ENCODE measurements at places on chromosomes 12 and 14.

GRCh38 chr12:52434081-52434733 lies at the start of gene KRT75:
TSS of gene KRT75 (minus strand) at chr12:52434371. CDS start at chr12:52434304, 67 bp downstream.
- no peak for DNase-seq

GRCh38 chr12:107474639-107475539 lies 210.7 kb upstream of the PWP1 start:
- DNase-seq: no peak

- no peak for DNase-seq
These were observed 101.7 kb upstream of the PARP11 start for GRCh38 chr12:3974883-3975282.

DNA sequence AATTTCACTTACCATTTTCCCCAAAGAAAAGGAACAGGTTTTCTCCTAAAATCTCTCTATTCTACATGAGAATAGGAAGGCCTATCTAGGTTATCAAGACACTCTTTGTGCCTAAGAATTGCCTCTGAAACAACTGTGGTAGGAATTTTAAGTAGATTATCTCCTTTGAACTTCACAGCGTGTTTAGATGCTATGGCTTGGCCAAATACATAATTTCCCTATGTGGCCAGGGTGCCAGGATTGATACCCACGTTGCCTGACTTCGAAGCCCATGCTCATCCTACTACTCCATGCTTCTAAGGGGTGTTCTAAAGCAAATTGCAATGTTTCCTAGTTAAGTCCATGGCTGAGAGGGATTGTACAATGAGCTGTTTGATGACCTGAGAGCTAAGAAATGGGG lies 241.5 kb upstream of the FBXO33 start:
- DNase-seq: no peak

DNA sequence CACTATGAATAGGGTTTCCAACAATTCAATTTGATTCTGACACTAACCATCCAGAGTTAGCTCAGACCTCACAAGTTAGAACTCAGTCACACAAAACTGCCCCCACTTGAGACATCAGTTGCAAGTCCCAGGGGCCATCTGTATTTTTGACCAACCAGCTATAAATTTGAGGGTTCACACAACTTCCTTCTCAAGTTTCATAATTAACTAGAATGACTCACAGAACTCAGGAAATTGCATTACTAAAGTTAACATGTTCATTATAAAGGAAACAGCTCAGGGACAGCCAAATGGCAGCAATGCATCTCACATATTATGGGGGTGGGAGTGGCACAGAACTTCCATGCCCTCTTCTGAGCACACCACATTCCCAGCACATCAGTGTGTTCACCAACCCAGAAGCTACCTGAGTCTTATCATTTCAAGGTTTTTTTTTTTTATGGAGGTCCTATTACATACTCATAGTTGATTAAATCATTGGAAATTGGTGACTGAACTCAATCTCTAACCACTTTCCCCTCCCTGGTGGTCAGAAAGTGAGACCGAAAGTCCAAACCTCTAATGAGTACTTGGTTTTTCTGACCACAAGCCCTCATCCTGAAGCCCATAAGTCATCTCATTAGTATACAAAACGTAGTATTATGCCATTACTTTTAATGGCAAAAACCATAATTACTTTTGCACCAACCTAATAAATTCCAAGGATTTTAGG lies 1721.5 kb upstream of the SEL1L start:
- no peak for DNase-seq

DNA sequence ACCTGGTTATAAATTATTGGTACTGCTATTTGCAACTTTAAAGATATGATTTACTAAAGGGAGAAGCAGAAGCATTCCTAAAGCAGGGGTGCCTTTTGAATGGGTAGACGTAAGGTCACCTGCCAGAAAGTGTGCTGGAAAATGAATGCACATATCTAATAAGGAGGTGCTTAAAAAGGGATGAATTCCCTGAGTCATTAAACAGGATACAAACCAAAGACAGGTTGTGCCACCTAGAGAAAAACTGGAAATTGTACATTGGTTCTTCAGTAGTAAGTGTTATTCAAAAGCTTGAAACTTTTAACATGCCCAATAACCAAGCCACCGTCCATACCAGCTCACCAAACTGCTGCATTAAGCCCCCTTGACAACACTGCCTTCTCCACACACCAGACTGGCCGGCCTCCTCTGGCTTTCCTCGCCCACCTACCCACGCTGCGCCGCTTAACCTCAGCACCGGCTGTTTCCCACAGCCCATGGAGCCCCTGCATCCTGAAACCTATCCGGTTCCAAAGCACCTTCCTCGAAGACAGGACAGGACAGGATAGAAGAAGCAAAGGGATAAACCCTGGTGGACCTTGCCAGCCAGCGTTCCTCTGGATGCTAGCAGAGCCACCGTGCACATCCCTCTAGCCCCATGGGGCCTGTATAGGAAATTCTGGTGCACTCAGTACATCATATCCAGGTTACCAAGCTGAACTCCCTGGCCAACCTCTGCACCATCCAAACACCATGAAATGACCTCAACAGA lies 201.5 kb upstream of the CAND1 start:
- DNase-seq: no peak

DNA sequence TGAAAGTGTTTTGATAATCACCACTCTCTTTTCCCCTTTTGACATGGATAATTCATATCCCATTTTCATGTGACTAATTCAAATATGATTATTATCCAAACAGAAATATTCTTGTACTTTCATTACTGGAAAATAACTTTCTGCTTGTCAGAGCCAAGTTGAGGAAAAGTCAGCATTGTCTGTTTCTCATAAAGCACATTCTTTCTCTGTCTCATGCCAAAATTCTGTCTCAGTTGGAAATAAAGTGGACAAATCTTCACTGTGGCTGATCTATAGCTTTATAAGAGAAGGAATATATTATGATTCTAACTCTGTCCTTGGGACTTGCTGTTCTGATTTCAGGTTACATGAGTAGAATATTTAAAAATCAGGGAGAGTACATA lies 22.7 kb upstream of the PRICKLE1 start:
- DNase-seq: no peak

DNA sequence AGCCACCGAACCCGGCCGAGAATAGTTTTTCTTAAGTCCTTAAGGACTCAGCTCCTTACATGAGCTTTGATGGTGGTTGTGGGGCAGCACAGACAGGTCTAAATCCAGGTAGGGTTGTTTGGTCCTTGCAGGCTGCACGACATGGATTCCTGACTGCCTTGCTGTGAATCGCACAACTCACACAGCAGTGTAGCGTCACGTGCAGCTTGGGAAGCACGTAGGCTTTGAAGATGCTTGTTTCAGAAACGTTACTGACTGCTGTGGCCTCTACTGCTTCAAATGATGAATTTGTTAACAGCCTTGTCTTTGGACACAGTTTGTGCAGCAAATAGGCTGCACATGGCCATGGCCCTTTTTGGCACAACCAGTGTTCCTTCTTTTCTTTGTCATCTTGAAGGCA lies 29.9 kb downstream of the ZBTB42 start:
- no peak for DNase-seq

DNA sequence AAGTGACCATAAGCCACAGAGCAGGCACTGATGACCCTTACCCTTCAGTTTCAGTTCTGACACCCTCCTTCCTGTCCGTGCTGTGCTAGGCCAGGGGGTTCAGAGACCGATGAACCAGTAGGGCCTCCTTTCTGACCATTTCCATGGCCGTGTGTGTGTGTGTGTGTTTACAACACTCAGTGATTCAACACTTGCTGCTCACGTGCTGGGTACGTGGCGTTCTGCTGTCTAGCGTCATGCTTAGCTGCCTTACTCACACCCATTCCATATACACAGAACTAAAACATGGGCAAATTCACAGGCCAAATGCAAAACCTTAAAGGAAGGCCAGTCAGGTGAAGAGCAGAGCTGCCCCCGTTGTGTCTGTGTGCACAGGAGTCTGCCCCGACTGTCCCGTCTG lies 67.5 kb downstream of the DNAH10 start:
- DNase-seq: no peak

- no peak for DNase-seq
These were observed 48.9 kb upstream of the FOS start for GRCh38 chr14:75229661-75230139.

- no peak for DNase-seq
These were observed 44.7 kb upstream of the MDM1 start for GRCh38 chr12:68376901-68377300.

GRCh38 chr12:65611396-65611795 lies 212.9 kb upstream of the HMGA2 start:
- DNase-seq: no peak

DNA sequence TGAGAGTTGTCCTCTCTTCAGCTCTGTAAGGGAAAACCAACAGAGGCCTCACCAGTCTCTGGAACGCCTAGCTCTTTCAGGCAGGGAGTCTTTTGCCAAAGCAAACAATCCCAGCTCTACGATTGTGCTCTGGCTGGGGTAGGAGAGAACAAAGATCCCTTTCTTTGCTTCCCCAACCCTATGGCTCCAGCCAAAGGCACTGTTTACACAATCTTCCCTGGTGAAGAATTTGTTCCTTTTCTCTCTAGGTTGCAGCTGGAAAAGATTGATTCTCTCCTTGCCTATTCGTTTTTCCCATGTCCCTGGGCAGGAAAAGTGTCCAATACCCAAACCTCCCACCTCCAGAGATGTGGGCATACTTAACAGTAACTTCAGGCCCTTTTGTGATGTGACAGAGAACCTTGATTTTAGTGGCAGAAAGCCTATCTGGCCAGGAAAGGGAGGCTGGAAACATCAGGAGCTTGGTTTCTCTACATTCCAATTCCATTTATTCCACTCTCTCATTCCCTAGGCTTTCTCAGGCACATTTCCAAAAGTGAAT lies 16.8 kb downstream of the ATP5MC2 start:
- no peak for DNase-seq

- no peak for DNase-seq
These were observed 1.3 kb upstream of the NUDT14 start for GRCh38 chr14:105182296-105183020.

- peak; percentile 30 for DNase-seq
These were observed 163.6 kb upstream of the PLEKHG7 start for GRCh38 chr12:92539110-92539749.

DNA sequence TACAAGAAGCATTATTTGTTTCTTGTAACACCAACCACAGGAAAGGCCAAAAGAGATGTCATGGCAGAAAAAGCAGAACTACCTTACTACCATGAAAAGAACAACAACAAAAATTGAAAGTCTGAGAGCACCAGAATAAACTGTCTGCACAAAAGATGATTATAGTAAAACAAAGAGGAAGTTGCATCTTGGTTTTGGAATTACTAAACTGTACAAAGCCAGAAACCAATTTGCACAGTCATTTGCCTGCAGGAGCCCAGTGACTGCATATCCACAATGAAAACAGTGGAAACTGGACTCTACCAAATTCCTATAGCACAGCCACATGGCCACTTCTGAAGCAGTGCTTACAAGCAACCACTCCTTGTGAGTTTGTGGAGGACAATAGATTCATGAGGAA lies 276.2 kb downstream of the SSPN start:
- no peak for DNase-seq

GRCh38 chr12:93115198-93115601 lies 186.1 kb upstream of the EEA1 start:
- no peak for DNase-seq

DNA sequence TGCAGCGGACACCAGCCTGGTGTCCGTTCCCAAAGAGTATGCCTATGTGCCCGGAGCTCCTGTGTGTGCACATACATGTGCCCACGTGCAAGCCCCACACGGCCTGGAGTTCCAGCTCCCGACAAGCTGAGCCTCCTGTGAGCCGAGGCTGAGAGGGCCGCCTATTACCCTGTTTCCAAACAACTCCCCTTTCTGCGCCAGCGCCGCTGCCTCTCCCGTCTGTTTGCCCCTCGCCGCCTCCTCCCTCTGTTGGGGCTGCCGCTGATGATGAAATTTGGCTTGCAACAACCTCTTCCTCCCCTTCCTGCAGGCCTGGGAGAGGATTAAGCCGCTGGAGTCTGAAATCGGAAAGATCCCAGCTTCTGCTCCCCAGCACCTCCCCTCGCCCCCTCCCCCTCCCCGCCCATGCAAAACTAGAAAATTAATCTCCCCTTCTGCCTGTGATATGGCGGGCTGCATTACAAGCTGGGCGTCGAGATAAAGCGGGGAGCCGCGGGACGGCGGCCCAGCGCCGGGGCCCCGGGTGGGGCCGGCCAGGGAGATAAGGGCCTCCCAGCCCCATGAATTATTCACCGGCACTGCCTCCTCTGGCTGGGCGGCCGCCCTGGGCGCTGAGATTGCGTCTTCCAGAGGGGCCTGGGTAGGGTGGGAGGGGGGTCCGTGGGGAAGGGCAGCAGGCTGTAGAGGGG lies 6.8 kb upstream of the ASIC1 start:
- no peak for DNase-seq

DNA sequence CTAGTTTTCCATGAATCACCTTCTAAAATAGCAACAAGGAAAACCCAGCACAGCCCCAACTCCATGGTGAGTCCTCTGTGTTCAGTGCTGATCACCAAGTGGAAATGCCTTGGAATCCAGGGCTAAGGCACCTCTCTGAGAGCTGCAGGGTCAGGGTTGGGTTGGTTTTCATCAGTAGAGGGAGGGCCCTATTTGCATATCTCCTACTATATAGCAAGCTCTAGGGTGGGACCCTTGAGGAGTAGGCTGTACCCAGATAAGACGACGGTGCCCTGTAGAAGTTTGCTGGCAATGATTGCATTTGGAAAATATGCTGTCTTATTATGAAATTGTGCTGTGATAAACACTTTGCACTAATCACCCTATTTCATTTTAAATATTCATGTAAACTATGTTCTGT lies 1011.8 kb downstream of the TMEM121 start:
- DNase-seq: no peak

GRCh38 chr14:89628521-89628920 lies 211.5 kb upstream of the FOXN3 start:
- no peak for DNase-seq

- DNase-seq: no peak
These were observed 11.1 kb downstream of the ERP27 start for GRCh38 chr12:14927267-14927666.

DNA sequence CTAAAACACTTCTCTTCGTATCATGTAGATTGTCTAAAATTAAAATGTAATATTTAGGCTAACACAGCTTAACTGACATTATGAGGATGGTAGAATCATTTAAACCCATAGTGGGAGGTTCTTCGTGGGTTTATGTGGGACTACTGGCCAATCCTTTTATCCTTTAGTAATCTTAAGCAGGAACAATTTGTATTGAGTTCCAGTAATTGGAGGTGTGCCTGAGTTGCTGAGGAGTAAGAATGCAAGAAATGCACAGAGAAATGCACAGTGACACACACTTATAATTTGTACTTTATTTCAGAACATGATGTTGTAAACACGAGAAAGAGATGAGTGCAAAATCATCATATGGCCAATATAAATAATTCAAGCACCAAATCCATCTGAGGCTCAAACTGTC lies 22.3 kb downstream of the OTOGL start:
- DNase-seq: no peak

All from activated T-cell treated with anti-CD3 and anti-CD28 coated beads for 24 hours (primary cell).